ENCODE measurements at places on chromosomes 12 and 14.

GRCh38 chr12:47712171-47712570 lies 6.3 kb upstream of the RPAP3 start:
- no peak for DNase-seq

GRCh38 chr14:29222671-29223268 lies 456.2 kb downstream of the FOXG1 start:
- peak; percentile 30 for DNase-seq

DNA sequence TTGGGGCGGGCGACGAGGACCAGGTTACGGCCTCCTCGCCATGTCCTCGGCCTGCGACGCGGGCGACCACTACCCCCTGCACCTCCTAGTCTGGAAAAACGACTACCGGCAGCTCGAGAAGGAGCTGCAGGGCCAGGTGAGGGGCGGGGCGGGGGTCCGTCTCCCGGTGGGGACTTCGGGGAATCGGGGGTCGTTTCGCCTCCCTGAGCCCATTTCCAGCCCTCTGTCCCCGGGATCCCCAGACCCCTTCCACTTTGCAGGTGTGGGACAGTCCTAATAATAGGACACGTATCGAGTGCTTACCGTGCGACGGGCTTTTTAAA lies 380 bp downstream of the ANKRD13A start:
- no peak for DNase-seq

DNA sequence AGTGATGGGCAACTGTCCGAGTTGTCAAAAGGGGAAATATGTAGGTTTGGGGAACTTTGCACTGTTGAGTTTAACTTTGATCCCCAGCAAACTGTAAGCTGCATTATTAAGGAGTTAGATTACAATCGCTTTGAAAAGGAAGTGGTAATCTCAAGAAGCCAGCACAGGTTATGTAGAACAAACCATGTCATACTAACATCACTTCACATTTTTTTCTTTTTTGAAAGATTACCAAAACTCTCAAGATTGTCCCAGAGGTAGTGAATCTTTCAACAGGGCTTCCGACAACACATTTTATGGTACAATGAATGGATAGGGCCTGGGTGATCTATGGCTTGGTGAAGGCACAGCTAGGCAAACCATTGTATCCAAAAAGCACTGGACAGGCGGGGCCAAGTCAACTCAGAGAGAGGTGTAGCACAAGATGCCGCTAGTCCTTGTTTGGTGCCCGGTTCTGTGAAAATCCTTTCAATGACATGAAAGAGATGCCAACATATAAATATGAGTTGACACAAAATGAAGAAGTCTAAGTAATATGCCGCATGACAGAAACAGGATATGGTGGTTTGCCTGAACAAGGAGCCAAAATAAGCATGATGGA lies 24.3 kb upstream of the PARP11 start:
- no peak for DNase-seq

DNA sequence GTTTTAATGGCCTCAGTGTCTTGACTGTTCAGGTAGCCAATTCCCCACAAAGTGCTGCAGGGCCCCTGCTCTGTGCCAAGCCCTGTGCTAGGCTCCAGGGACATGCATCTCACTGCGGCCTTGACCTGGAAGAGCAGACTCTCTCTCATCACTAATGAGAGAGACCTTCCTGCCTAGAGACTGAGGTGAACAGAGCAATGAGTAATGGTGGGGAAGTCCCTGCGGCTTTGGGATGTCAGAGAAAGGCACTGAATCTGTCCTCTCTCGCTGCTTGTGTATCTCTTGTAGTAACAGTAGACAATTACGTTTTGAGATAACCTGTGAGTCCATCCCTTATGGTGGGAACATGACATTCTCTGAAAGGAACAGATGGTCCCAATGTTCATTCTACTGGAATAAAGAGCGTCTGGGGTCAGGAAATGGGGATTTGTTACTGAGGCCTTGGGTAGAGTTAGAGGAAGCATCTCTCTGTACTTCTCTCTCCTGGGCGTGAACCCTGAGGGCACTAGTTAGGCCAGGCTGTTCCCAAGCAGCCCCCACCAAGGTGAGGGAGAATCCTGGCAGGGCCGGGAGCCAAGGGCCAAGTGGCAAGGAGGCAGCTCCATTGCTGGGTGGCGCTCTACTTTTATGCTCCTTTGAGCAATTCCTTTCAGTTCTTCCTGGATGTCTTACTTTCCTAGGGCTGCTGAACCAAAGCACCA lies 13.5 kb downstream of the NFATC4 start:
- DNase-seq: no peak

DNA sequence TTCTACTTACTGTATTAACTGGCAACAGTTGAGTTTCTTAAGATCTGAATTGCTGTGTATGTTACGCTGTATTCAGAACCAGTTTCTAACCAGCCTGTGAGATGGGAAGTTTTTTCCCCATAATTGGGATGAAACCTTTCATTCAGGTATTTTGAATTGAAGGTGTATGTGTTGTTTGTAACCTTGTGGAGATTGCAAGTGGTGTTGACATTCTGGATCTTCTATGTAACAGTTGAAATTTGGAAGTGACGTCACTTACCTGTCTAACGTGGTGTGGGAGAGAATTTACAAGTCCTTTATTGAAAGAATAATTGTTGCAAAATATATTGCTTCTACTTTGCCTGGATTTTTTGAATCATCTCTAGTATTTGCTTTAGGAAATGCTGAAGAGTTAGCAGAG lies 5.5 kb downstream of the RAN start:
- no peak for DNase-seq

DNA sequence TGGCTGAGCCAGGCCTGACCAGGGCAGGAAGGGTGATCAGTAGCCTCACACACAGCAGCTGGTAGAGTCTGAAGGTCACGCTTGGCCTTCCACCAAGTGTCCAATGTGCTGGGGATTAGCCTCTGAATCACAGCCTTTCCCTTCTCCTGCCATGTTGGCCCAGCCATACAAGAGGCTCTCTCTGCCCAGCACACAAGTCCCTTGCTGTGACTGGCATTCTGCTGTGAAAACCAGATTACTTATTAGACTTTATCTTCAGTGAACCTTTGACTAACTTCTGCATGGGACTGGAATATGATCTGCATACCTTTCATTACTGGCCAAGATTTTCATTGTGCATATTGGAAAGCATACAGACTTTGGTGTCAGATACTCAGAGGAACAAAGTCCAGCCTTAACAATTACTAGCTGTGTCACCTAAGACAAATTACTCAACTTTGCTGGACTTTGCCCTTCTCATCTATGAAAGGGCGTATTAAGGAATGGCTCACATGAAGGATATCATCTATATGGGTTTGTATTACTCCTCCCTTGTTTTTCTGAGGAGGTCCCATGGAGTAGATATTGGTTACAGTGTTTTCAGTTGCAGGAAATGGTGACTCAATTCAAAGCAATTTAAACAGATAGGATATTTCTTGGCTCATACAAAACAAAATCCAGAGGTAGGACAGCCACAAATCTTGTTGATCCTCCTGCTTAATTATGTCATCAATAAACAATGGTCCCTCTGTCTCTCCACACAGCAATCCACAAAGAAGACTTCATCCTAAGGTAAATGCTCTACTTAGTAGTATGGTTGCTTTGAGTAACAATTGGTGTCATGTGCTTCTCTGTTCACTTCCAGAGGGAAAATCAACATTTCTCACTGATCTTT lies 99.6 kb downstream of the DYRK2 start:
- peak; percentile 77 for DNase-seq

DNA sequence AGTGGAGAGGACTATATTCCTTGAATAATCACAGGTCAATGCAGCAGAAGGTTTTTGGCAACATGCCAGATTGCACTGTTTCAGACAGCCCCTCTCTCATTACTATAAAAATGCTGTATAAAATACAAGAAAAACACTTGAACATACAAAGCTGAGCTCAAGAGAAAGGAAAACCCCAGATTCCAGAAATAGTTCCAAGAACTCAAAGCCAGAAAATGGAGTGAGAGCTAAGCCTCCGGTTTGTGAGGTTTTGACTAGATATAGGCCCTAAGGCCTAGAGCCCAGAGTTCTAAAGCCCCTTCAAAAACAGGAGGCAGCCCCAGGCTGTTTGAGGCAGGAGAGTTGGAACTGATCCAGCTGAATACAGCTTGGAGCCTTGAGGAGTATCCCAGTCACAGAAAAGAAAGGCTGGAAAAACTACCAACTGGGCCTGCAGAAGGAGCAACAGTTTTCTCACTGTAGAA lies 29.4 kb upstream of the ACTN1 start:
- DNase-seq: no peak

DNA sequence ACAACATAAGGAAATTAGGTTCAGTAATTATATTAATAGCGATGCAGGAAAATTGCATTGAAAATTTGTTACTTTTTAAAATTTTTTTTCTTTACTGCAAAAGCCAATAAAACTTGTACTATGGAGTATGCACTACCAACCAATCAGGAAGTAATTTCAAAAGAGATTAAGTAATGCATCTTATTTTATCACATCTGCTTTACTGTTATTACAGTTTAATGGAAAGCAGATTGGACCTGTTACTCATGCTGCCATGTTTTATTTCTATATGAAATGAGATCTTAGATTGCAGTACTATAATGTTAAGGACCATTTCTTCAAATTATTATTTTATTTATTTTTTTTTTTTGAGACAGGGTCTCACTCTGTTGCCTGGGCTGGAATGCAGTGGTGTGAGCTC lies 1.7 kb upstream of the STRN3 start:
- no peak for DNase-seq

GRCh38 chr14:51248016-51248987 lies 8.3 kb downstream of the TMX1 start:
- no peak for DNase-seq

GRCh38 chr12:111638556-111638955 lies 39.4 kb upstream of the ATXN2 start:
- DNase-seq: no peak

DNA sequence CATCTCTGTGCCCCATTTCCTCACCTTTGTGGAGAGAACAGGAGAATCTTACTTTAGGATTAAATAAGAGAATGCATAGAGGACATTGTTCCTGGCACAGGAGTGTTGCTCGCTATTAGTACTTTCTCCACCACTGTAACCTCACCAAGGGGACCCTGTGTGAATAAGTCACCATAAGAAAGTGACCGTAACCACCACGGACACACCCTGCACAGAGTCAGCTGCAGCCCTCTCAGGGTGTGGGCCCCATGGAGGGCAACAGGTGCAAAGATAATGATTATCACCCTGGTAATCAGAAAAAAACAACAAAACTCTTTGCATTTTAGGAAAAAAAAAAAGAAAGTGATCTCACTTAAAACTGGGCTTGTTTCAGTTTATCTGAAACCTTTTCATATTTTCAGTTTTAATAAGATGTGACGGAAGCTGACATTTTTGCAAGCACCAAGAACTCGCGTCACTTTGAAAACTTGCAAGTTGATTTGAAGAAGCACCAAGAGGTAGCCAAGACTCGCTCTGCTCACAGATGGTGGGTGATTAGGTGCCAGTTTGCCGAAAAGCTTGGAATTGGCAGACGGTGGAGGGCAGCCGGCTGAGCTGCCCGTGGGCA lies 87.0 kb upstream of the VRK1 start:
- no peak for DNase-seq

DNA sequence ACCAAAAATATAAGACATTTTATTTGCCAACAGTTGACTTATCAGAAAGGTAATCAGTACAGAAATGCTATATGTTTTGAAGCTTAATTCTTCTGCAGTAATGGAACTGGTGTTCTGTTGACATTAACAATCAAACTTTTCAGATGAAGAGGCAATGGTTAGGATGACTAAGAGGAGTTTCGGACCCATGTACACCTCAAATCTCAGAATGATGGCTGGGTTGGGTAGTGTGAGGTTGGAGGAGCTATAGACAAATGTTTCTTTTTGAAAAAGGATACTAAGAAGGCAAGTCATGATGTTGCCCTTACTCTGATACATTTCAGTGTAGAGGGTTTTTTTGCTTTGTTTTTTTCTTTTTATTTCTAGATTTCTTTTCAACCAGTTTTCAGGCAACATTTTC lies 66.9 kb downstream of the KNTC1 start:
- DNase-seq: no peak

DNA sequence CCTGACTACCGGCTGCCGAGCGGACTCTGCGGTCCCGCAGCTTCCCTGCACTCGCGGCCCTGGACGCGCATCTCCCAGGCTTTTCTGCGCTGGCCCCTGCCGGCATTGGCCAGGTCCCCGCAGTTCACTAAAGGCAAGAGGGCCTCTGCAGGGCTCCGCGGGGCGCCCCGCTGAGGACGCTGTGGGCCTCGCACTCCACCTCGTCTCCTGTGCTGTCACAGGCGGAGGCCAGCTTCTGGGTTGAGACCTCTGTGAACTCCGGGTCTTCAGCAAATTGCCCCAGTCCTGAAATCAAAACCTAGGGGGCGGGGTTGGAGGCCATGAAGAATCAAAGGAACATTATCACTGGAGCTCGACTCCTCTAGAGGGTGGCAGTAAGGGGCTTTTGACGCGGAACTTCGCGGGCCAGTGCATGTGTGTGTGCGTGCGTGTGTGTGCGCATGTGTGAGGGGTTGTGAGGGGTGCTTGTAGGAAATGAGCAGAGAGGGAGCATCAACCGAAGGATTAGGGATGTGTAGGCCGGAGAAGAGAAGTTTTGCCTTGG lies 68.5 kb upstream of the CAPRIN2 start:
- DNase-seq: no peak

- DNase-seq: no peak
Observed at GRCh38 chr14:22848351-22849164, 12.2 kb downstream of the MMP14 start.

GRCh38 chr12:76859611-76860010 lies 19.2 kb downstream of the CSRP2 start:
- DNase-seq: no peak

DNA sequence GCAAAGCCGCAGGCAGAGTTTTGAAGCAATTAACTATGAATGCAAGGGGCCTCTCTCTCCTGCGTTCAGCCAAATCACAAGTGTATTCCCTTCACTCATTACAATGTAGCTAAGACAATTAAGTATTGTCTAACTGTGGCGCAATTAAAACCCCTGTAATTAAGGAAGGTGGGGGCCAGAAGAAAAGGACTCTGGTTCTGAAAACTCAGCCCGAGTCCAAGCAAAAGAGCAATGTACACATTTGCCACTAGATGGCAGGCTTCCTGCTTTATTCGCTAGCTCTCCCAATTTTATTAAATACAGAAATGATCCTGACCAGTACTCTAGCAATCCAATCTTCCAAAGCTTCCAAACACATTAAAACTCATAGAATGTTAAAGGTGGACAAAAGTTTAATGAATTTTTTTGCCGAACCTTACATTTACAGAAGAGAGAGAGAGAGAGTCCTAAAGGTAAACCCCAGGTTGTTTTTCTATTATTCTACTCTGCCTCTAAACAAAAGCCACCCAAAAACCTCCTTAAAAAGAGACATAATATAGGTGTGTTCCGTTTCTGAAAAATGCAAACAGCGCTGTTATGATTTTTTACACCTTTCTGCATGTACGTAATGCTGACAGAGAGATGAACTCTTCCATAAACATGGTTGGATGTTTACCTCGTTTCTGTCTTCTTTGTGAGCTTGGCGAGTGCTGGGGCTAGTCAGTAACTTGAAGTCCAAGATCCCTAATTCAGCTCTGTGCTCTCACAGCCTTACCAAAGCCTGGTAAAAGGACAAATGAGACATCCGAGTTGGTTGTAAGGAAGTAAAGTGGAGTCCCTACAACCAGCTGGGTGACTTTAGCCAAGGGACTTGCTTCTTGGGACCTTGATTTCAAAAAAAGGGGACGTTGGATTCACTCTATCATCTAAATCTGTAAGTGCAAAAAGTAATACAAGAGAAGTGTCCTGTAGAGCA lies 50.9 kb upstream of the VASH1 start:
- DNase-seq: peak; percentile 35

Measured in A172 (cell line).